Daoy (cell line): ENCODE measurements at places on chromosomes 12 and 14.
A peak's percentile ranks its signal among the peaks of the same experiment; 100 is the strongest.

DNA sequence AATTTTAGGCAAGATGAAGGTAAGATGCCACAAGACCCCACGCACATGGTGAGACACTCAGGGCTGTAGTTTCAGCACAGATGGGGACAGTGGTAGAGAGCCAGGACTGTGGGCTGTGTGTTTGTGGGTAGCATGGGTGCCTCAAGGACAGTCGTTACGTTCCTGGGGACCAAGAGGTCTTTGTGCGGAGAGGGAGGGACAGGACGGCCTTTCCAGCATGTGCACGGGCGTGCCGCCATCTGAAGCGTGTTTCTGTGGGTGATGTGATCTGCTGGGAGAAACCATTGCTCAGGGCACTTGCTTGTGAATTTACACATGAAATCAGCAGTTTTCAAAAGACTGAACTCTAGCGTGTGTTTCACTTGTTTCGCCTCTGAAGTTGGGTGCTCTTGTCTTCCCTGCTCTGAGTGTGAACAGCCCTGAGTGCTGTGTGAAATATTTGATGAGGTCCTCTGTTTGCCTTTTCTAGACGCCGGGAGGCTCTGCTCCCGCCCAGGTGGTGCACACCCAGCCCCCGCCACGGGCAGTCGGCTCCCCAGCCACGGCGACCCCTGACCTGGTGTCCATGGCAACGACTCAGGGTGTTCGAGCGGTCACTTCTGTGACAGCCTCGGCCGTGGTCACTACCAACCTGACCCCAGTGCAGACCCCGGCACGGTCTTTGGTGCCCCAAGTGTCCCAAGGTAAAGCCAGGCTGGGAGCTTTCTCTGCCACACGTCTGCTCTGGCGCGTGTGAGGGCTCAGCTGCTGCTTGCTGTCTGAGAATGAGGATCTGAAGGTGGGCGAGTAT is 82.3 kb downstream of the DDX51 start:
- no peak for DNase-seq

DNA sequence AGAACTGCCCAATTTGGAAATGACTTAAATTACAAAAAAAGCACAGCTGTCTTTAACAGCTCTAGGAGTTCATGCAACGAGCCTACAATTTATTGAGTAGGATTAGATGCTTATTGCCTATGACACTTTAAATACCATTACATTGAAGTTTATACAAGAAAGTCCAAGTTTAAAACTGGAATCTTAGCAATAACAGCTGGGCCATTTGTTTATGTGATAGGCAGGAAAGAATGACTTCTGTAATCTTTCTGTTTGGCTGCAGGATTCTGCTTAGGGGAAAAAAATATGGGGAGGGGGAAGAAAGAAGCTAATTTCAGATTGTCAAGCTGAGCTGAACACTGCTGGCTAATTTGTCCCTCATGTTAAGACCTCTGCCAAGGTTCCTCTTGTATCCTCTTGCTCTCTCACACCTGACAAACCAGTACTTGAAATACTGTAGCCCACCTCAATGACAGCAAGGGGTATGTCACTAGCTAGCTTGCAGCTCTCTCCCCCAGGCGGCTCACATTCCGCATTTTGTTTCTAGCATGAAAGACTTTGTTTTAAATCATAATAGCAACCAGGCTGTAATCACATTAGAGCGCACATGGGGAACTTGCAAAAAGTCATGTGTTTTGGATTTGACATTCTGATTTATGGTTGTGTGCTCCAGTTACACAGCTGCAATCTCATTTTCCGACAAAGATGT is 384.8 kb downstream of the BMP4 start:
- no peak for DNase-seq

DNA sequence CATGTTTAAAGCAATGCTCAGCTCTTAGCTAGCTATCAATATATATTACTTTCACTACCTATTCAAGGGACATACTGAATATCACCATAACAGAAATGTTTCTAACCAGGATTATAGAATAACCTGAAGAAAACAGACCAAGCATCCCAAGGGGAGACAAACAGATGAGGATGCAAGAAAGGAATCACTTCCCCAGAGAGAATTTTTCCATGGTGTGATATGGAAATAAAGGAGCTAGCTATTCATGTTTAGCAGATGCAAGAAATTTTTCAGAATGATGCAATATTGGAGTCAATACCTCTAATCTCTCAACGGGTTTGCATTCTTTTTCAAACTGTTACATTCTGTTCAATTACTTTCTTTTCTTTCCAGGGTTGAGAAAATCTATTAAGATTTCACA is 538.9 kb upstream of the FLRT2 start:
- no peak for DNase-seq

GRCh38 chr14:30058401-30058800 is 130.8 kb upstream of the PRKD1 start:
- peak; percentile 9 for DNase-seq

DNA sequence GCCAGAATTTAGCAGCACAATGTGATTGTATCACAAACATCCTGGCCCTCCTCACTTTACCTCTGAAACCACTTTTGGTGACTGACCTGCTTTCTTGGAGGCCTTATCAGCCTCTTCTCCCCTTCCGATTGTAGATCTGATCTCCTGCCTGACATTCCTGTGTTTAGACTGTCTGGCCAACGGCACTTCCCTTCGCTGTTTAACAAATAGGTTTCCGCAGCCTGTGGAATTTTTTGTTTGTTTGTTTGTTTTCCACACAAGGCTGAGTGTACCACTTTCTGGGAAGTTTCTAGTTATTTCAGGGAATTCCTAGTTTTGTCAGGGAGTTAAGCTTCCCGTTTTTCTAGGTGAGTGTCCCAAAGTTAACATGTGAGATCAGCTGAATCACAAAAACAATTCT is 65.9 kb upstream of the CDKN3 start:
- no peak for DNase-seq
